ENCODE measurements at places on chromosomes 6 and 20.

- no peak for DNase-seq
Measured at GRCh38 chr20:31806564-31807355, 12.4 kb upstream of the MYLK2 start.

DNA sequence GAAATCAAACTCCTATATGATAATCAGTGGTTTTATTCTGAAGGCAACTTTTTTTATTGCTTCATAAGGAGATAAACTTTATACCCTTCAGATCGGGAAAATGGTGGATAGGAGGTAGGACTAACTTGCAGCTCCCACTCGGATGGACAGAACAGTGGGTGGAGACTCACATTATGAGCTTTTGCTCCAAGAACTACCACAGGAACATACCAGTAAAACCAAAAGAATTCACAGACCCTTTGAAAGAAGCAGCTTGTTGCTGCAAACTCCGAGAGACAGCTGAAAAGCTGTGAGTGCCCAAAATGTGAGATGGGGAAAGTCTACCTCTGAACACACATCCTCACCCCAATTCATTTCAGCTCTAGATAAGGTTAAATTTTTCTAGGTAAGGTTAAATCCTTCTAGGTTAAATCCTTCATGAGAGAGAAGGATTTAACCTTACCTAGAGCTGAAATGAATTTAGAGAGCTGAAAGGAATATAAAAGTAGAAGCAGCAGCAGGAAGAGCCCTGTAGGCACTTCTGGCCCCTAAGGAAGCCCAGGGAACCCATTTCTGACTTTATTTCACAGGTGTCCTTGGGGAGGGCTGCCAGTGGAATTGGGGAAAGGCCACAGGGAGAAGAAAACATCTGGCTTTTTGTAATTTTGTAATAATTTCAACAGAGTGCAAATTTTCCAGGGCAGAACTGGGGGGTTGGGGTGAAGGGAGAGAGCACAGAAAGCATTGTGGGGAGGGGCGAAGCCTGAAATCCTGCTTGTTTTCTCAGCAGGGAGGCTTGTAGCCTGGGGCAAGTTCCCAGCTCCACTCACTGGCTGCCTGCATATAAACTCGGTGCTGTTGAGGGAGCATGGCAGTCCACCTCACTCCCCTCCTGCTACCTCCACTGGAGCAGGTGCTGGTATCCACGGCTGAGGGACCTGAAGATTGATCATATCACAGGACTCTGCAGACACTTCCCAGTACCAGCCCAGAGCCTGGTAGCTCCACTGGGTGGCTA is 65.9 kb upstream of the HCRTR2 start:
- no peak for DNase-seq

GRCh38 chr20:3103369-3104032 is 19.0 kb upstream of the AVP start:
- no peak for DNase-seq

GRCh38 chr6:159720708-159721107 is 6.6 kb upstream of the WTAP start:
- no peak for DNase-seq

DNA sequence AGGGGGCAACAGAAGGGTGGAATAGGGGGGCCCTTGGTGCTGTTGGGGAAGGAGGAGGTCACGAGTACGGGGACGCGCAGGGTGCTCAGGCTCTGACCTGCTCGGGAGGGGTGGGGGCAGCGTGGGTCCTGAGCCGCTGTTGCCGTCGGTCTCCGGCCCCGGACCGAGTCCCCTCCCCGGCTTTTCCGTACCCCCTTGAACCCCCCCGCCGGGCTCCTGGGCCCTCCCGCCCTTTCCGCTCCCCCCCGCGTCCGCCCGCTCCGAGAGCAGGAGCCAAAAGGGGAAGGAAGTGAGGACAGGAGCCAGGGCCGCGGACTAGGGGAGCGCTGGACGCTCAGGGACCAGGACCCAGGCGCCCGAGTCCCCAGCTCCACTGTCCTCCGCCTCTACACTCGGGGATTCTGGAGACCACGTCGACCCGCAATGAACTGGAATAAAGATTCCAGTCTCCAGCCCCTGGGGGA is at the start of gene RGL2:
Gene RGL2 (minus strand): TSS at position 170 of the 464 bp plus-strand sequence. CDS start 332 bp downstream, outside the sequence.
- DNase-seq: no peak

DNA sequence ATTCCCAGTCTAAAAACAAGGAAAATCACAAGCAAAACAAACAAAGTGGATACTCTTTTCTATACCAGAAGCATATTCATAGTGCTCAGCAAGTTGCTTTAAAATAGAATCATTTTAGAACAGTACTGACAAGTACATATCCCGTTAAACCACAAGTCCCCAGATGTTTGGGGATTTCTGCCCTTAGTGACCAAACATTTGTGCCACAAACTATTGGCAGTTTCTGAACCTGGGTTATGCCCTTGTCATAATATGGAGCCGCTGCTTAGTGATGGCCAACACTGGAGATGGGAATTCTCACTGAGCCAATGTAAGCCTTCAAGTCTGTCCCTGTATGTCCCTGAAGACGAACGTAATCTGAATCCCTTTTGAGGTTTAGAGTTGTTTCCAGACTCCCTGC is 436.7 kb upstream of the JAG1 start:
- no peak for DNase-seq

DNA sequence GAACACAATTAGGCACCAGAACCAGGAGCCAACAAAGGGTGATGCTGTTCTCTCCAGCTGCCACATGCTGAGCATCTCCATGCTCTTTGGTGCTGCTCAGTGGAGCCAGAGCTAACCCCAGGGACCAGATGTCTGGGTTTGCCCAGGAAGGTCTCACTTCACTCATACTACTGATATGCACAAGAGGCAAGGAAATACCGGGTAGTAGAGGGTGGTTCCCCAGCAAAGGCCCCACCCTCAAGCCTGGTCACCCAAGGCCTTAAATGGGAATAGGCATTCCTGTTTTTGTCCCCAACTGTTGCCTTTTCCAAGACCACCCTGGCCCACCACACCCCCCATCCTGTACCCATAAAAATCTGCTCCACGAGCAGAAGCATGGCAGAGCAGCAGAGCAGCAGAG is 204.5 kb upstream of the TAB2 start:
- no peak for DNase-seq

GRCh38 chr6:125637207-125637606 is 112.2 kb upstream of the HEY2 start:
- DNase-seq: no peak

GRCh38 chr6:11970114-11970513 is 42.0 kb upstream of the HIVEP1 start:
- no peak for DNase-seq

DNA sequence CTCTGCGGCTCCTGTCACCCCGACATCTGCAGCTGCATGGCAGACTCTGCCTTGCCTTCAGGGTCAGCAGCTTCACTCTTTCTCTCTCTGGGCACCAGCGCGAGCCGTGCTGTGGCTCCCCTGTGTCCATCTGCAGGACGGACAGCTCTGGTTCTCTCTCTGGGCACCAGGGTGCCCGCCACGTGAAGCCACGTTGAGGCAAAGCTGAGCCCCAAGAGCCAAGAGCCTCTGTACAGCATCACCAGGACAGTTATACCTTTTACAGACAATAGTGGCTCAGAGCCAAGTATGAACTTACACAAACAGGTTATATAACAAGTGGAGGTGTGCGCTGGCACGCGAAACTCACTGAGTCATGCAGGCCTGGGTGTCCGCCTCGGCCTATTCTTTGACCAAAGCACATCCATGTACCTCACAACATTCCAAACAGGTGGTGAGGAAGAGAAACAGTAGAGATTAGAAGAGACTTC is 50.8 kb downstream of the FAM50B start:
- no peak for DNase-seq

DNA sequence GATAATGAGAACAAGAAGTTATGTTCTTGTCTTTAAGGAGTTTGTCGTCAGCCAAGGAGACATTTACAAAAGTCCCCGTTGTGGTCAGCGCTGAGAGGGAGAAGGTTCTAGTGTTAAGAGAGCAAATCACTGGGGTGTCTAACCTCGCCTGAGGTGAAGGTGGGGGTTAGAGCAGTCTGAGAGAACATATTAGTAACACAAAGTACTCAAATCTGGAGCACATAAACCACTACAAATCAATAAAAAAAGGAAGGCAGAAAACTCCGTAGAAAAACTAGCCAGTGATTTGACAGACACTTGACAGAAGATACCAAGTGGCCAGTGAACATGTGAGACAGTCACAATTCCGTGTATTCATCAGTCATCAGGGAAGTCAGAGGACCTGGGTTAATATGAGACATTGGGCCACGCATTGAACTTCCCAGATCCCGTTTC is 45.4 kb downstream of the CDS2 start:
- DNase-seq: no peak

DNA sequence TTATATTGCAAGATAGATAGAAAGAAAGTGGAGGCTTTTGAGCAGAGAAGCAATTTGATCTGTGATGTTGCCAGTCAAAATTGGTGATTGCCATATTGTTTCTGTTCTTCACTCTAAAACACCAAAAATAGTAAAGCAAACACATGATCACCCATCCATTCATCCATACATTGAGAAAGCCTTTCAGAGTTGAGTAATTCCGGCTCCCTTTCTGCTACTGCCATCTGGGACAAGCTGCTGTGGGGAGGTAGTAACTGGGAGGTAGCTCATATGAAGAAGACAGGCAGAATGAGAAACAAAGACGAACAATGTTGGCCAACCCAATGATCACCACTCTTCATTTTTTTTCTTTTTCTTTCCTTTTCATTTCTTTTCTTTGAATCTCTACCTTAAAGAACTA is 51.1 kb upstream of the HBS1L start:
- DNase-seq: no peak

All from AG09319 (cell line).